ENCODE measurements at places on chromosomes 6 and 20. TPM values are rescaled to one million over a fixed set of nuclear protein-coding genes. Genes with fewer than 3 reads are reported as not detected.

The C6orf58 gene
- total RNA-seq: not detected

The EYS gene
- not detected for total RNA-seq

The TRAPPC3L gene
- total RNA-seq: not detected

The HFE gene
- total RNA-seq: 2.3 TPM

The ADGRF5 gene
- not detected for total RNA-seq

The PRICKLE4 gene
- total RNA-seq: 7.7 TPM

All from G401 (cell line).